NCI-H2227 treated with DMSO at 0.1 percent for 48 hours (cell line): ENCODE measurements at places on chromosomes 7 and 10.

DNA sequence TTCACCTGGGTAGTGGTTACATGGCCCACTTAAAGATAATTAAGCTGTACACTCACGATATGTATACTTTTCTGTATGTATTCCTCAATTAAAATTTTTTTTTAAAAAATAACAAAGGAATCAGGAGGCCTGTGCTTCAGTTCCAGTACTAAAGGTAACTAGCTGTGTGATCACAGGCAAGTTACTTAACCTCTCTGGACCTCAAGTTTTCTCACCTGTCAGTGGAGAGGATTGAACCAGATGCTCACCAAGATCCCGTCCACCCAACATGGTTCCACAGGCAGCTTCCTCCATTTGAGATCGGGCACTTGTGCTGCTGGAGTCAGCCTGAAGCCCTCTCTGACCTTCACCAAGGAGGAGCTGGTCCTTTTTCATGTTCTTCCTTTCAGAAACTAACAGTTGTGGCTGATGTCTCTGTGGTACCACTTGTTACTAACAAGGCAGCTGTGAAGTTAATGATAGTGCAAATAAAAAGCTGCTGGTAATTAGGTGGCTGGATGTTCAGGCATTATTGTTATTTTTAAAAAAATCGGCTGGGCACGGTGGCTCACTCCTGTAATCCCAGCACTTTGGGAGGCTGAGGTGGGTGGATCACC is 29.4 kb upstream of the SMNDC1 start:
- DNase-seq = no peak

DNA sequence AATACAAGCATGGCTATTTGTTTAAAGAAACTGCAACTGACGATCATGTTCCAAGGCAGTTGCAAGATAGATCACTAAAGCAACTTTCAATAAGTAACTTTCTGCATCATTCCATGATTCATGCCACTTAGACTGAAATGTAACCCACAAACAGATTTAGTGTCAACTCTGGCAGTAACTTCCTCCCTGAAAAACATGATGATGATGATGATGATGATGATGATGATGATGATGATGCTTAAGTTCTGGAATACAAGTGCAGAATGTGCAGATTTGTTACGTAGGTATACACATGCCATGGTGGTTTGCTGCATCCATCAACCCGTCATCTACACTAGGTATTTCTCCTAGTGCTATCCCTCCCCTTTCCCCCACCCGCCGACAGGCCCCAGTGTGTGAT is 754.7 kb downstream of the INHBA start:
- no peak for DNase-seq

DNA sequence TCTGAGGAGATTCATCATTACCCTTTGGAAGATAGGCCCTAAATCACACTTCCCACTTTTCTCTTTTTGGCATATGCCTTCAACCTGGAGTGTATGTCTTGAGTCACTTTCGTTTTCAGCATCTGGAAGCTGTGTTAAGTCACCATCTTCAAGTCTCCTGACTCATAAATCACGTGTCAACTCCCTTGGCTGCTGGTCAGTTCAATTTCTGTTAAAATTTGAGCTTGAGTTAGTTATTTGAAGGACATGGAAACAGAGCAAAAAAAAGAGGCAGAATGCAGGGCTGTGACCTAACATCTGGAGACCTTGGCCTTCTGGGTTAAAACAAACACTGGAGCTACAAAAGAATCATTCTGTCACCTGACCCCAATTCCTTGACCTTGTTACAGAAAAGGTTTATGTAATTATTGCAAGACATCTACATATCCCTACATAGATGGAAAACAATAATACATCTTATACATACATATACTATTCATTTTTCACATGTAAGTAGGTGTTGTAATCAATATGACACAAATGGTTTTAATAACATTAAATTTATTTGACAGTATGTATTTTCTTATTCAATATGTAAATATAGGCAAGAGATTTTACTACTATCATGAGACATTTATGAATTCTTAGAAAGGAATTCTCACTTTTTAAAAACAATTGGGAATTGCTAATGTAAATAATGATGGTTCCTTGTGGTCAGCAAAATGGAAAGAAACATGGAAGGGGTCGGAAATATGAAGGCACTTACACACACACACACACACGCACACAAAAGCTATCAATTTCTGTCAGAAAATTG is 169.7 kb upstream of the PHYHIPL start:
- no peak for DNase-seq

GRCh38 chr7:152760854-152761748 is 1.5 kb downstream of the ACTR3B start:
- DNase-seq = no peak

DNA sequence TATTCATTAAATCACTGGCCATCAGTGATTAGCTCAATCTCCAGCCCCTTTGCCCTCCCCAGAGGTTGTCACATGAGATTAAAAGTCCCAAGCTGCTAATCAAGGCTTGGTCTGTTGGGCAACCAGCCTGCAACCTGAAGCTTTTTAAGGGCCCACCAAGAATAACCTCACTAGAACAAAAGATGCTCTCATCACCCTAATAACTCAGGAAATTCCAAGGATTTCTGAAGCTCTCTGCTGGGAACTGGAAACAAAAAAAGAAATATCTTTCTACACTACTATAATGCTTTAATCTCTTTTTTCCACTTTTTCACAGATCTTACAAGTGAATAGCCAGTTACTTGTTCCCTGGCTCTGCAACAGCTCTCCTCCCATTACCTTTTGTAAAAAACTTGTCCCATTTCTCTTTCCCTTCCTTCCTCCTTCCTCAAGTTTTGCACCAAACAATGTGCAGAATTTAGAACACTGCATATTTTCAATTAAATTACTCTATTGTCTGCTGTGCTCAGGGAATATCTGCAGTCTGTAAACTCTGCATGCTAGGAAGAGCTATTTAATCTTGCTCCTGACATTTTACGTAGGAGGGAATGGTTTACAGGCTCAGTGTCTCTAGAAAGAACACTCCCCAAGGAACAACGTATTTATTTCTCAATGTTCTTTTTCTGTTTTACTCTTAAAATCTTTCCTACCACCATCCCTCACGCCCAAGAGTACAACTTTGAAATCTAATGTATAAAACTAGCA is 169.1 kb downstream of the IMMP2L start:
- no peak for DNase-seq

GRCh38 chr7:155684543-155684942 is 40.1 kb downstream of the RBM33 start:
- no peak for DNase-seq

GRCh38 chr7:133478591-133479135 is 225.8 kb downstream of the EXOC4 start:
- peak; percentile 75 for DNase-seq

DNA sequence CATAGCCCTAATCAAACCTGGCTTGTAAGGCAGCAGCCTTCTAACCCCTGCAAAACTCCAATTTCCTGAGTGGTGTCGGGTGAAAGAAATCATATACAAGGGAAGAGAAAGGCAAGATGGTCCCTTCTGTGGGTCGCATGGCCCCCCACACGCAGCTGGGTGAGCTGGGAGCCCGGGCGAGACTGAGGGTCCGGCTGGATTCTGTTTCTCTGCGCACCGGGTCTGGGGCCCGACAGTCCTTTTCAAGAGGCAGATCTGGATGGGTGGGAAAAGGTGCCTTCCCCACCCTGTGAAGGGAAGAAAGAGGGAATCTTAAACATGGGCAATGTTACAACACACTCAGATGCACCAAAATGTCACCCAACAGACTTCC is 18.5 kb downstream of the WDR86 start:
- DNase-seq = no peak

- no peak for DNase-seq
Measured at GRCh38 chr7:30470771-30471170, 7.8 kb downstream of the NOD1 start.

DNA sequence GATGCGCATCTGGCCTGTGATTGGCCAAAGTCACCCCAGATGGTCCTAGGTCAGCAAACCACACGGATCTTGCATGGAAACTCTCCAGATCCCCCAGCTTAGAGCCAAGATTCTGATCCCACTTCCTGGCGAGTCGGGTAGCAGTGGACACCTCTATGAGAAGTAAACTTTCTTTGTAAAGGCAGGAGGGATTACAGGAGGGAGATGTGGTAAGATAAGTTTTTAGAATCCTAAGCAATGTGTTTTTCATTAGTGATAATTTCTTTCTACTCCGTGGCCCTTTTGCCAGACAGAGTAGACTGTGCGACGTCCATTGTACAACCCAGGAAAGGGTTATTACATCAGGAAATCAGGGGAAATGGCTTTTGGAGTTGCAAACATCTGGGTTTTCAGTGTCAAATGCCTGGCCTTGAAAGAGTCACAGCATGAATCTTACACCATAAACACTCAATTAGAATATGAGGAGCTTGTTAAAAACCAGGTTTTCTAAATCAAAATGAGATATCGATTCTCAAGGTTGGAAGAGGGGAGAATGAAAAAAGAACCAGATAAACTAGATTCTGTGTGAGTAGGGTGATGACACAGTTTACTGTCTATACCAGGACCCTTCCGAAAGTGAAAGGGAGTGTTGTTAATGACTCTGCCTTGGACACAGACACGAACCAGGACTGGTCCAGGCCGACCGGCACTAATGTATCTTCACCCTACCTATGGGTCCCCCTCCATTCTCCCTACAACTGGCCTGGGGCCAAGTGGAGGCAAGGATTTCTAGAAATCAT is 61.9 kb upstream of the WAC start:
- no peak for DNase-seq

- DNase-seq = no peak
Measured at GRCh38 chr7:93923296-93923695, 1.8 kb downstream of the GNG11 start.

GRCh38 chr7:16581286-16581685 is 54.7 kb downstream of the LRRC72 start:
- no peak for DNase-seq

DNA sequence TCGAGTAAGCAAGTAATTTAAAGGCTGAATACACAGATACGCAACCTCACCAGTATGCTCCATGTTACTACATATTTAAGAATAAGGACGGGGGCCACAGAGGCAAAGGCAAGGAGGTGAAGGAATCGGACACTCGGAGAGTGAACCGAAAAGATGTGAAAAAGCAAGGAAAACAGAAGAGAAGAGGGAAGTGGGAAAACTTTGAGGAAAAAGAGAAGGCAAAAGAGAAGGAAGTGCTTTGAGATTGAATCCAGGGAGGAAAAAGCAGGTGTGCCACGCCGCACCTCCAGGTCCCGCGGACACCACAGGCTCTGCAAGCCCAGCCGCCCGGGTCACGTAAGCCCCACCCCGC is 367 bp upstream of the AVL9 start:
- DNase-seq = no peak

- DNase-seq = no peak
Measured at GRCh38 chr7:106282390-106282789, 2.4 kb downstream of the NAMPT start.
